ENCODE measurements at places on chromosomes 1 and 21.

DNA sequence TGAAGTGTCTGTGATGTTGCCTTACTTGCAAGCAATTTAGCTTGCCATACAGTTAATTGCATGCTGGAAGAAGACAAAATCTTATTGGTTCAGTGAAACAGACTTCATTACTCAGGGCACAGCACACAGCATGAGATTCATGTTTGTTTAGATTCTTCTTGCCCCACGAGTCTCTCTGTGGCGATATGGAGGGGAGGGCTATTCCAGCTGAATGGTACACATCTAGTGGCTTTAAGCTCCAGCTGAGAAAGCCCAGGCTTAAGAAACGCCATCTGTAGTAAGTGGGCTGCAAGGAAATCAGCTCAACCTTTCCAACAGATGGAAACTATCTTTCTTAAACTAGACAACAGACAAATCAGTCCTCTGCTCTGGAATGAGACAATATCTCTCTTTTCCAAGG lies 1022.0 kb downstream of the NCAM2 start:
- no peak for DNase-seq

DNA sequence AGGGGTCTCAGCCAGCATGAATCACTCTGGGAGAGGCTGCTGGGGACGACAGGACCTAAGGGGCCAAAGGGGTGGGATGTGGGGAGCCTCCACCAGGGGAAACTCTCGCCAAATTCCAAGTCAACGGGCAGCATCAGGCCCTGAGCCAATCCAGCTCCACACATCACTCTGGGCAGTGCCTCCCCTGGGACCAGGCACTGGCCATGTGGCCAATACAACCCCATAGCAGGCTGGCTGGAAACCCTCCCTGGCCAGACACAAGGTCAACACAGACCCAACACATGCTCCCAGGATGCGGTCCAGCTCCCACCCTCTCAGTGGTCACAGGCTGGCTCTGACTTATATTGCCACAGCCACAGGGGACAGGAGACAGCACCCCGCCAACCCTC lies 60.0 kb downstream of the MEGF6 start:
- no peak for DNase-seq

GRCh38 chr1:203968761-203969160 lies 104.2 kb upstream of the SOX13 start:
- peak; percentile 23 for DNase-seq

GRCh38 chr1:118113261-118113660 lies 71.8 kb downstream of the SPAG17 start:
- DNase-seq: peak; percentile 86

GRCh38 chr1:67105508-67105907 lies 29.3 kb downstream of the C1orf141 start:
- DNase-seq: no peak

GRCh38 chr1:162327788-162328165 lies 48.9 kb downstream of the SPATA46 start:
- no peak for DNase-seq

GRCh38 chr1:10065760-10066159 lies 33.0 kb downstream of the UBE4B start:
- DNase-seq: no peak

DNA sequence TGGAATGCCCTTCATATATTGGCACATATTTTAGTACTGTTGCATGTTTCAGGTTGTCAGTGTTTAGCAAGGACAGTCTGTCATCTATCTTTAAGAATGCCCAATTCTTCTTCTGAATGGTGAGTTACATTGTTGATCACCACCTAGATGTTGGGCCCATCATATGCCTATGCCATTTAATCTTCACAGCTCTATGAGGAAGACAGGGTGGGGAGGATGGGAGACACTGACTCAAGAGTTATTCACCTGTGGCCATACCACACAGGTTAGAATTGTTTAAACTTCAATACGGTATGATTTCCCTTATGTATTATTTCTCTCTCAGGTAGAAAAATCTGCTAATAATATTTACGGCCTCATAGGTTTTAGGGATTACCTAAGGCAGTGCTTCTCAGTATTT lies 44.8 kb downstream of the MPZL1 start:
- no peak for DNase-seq

GRCh38 chr1:112507921-112508277 lies 866 bp upstream of the WNT2B start:
- peak; percentile 29 for DNase-seq

DNA sequence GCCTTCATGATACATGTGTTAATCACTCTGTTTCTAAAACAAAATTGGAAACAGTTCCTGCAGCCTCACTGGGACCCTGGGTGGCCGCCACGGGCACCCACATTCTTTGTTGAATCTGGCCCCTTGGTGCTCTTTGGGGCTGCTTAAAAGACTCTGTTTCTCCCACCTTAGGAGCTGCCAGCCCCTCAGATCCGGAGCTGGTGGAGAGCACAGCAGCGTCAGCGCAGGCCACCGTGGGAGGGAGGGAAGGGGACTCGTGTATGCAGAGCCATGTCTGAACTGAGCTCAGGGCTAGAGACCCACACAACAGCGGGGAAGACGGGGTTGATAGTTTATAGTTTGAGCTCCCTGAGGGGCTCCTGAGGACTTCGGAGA lies 121.2 kb downstream of the CNIH3 start:
- DNase-seq: no peak

DNA sequence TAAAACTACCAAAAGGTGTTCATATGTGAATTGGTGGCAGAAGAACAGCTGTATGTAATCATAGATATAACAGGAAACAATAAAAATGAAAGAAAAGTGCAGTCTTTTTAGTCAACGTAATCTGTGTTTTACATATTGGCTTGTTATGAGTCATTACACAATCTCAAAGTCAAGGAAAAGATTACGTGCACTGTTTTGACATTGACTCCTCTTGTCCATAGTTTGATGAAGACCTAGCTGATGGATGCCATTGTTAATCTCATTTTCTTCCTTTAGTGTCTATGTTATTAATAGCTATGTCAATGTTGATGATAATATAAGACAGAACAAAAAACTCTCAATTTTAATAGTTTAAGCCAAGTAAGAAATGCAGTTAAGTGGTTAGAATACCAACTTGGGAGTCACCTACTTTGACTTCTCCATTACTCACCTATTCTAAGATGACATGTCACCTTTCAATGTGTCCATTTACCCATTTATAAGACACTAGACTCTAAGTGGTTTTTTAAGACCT lies 84.5 kb upstream of the SAMSN1 start:
- DNase-seq: no peak

DNA sequence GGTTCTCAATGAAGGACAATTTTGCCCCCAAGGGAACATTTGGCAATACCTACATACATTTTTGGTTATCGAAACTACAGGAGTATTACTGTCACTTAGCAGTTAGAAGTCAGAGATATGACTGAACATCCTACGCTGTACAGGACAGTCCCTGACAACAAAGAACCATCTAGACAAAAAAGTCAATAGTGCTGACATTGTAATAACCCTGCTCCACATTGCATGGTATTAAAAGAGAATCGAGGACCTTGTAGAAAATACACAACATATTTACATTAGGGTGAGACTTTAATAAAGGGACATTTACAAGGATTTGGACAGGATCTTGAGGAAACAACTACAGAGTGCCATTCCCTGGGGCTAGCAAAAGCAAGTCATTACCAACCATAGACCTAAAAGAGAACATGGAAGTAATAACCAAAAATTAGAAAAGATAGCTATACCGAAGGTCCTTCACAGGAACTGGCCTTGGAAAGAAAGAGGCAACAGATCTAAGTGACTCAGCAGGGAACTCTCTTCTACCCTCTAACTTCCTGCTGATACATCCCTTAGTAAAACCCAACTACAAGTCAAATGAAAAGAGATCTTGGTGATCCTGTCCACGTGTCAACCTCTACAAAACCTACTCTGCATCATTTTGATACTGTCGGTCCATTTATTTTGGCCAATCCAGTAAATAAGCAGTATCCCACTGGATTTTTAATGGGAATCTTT lies 40.2 kb downstream of the ANGPTL3 start:
- DNase-seq: no peak

GRCh38 chr1:22137004-22137720 lies 5.7 kb downstream of the WNT4 start:
- DNase-seq: no peak

GRCh38 chr1:28592321-28593071 lies 431 bp downstream of the RAB42 start:
- DNase-seq: peak; percentile 39

DNA sequence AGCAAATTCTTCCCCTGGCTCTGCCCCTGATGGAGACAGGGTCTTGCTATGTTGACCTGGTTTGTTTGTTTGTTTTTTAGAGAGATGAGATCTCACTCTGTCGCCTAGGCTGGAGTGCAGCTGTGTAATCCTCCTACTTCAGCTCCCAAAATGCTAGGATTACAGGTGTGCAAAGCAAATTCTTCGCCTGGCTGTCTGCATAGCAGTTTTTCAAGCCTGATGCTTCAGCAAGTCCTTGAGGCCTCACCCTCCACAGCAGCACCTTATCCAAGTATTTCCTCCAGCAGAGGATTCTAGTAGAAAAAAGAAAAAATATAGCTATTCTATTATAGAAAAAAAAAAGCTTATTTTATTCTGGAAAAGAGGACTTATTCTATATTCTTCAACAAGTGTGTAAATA lies 15.1 kb upstream of the RPL5 start:
- DNase-seq: no peak

- no peak for DNase-seq
Observed at GRCh38 chr1:159554261-159554660, 18.5 kb upstream of the OR10J5 start.

DNA sequence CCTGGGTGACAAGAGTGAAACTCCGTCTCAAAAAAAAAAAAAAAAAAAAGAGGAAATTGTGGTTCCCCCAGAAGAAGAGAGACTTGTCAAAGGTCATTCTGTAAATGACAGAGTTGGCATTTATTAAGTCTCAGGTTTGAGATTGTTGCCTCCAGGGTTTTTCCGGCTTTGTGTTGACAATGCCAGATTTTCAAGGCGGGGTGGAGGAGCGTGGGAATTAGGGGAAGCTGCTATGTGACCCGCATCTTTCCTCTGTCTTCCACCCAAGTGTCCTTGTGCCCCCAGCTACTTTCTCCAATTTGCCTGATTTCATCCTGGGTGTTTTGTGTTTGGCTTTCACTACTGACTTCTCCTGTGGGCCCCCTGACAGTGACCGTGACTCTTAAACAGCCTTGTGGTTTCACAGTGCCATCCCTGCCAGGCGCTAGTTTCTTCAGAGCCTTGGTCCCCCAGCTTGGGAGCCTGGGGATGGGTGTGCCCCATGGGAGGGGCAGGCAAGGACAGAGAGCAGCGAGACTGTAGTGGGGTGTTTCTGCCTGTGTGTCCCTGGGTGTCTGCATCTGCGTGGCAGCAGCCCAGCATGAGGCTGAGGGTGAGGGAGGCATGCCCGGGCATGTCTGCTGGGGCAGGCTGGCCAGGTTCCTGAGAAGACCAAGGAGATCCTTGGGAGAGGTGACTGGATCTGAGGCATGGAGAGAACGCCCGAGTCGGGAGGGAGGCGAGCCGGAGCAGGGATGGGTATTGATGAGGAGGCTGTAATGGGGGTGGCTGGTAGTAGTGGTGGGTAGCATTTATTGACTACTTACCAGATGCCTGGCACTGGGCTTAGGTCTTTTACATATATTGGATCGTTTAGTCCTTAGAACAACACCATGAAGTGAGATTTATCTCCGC lies 46.3 kb downstream of the IER5 start:
- peak; percentile 94 for DNase-seq

GRCh38 chr1:216742625-216743024 lies 19.4 kb upstream of the ESRRG start:
- DNase-seq: peak; percentile 17

- DNase-seq: peak; percentile 46
Observed at GRCh38 chr1:78284354-78284753, 206.4 kb upstream of the PTGFR start.

DNA sequence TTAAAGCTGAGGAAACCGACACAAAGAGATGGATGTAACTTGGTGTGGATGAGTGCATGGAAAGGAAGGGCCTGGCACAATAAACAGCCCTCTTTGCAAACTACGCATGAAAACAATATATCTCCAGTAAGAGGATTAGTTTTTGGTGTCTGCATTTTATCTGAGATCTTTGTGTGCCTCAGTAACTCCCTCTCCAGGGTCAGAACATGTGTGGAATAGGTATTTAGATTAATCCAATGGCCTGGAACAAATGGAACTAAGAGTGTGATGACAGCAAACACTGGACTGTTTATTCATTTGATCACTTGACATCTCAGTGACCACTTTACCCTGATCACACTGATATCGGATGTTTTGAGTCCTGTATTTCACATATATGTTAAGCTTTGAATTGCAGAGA lies 45.3 kb downstream of the AKNAD1 start:
- no peak for DNase-seq

GRCh38 chr1:58904299-58905125 lies 120.7 kb upstream of the JUN start:
- no peak for DNase-seq

DNA sequence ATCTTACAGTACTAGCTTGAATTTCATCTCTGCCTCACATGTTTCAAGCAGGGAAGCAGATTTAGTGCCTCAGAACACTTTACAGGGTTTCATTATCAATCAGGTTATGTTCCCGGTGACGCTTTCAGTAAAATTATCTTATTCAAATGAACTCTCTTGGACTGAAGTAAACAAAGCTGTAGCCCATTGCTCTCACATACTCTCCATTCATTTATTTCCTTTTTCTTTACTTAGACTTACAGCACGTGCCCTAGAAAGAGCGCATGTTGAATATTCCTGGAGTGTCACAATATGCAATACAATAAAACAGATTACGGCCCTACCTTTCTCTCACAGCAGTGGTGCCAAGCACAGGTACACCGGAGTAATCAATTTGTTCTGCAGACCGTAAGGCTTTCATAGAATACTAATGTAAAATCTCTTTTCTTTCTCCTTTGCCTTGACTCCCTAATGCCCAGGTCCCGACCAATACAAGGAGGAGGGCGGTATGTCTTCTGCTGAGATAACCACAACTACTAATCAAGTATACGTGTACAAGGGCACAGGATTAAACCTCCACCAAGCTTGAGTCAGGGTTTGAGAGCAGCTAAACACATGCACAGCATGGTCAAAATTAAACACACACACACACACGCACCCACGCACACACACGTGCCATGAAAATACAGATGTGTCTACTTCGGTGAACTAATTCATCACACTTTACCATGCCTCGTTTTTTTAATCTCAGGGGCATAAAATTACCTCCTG lies 62.8 kb downstream of the NRIP1 start:
- no peak for DNase-seq

DNA sequence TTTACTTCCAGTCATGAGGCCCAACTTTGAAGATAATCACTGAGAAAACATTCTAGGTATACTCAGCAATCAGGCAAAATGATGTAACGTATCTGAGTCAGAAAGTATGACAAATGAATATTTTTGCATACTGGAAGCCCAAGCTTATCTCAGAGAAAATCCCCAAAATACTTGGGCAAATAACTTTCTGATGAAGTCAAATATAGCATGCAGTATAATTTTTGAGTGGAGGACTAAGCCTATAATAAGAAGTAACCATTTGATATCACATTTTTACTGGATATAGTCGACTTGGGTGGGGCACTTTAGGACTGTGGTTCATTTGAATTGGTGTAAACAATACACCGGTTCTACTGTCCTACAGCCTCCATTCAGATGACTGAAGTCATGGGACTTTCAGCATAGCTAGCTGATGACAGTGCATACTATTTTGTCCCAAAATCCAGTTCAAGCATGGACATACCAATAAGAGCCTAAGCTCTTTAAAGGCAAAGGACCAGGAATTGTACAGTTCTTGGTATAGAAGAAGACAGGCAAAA lies 2.3 kb upstream of the GADD45A start:
- DNase-seq: peak; percentile 90

GRCh38 chr1:151146072-151146411 lies 389 bp downstream of the SEMA6C start:
- DNase-seq: peak; percentile 53

- DNase-seq: peak; percentile 38
Observed at GRCh38 chr1:90045853-90046563, 51.1 kb downstream of the ZNF326 start.

- DNase-seq: no peak
Observed at GRCh38 chr21:33255404-33255803, 10.8 kb upstream of the IL10RB start.
